Left colon (tissue), 2 donors: ENCODE measurements at places on chromosomes 6 and 20.

GRCh38 chr6:34319471-34319885 lies 70.7 kb upstream of the SMIM29 start:
- no peak for DNase-seq

DNA sequence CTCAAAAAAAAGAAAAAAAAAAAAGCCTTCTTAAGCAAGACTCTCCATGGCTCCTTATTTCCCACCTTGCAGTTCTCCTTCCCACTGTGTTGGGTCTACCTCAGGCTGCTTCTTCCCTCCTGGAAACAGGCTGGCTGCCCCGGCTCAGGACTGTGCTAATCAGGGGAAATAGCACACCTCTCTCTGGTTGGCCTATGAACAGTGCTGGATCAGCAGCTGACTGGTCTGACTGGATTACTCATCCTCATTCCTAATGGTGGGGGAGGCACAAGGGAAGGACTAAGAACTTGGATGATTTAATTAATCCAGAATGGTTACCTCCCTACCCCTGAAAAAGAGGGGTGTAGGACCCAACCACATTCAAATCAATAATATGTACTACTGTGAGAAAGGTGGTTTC lies 3.9 kb upstream of the SRSF3 start:
- no peak for DNase-seq

DNA sequence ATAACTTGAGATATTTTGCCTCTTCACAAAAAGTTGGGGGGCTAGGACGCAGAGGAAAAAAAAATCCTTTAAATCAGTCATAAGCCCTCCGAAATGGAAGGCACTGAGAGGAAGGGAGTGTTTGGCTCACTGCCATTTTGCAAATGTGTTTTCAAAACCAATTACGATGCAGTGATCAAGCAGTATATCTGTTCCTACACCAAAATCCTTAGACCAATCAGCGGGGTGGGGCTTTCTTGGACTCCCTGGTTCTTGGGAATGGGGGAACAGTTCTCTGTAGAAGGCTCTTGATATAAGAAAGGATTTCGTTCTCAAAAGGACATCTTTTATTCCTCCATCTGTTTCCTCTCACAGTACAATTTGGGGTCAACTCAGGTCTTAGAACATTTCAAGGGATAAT lies 478.6 kb upstream of the JARID2 start:
- DNase-seq: no peak

GRCh38 chr20:46148313-46149208 lies 30.4 kb downstream of the CD40 start:
- no peak for DNase-seq

DNA sequence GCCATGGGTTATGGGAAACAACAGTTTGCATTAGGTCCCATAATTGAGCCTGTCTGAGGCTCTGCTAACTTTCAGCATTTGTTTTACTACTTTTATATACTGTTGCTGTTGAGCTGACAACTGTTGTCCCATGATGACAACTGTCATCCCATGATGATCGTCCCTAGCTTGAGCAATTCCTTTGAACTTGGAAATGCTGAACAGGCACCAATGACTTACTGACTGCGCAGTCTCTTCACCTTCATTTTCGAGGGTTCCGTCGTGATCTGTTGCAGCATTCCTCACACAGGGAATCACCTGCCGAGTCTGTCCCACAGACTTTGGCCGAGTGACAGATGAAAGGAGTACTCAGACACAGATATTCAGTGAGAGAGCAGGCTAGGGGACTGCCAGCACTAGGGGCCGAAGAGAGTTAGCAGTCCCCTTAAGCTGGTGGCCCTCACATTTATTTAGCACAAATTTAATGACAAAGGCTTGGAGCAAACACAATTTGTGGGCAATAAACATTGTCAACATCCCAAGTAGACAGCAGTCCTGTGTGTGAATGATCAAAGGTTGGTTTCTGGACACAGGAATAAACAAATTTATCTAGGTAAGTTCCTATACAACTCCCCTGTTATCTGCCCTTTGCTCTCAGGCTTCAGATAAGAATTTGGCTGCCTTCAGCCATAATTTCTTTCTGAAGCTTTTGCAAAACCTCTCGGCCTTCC lies 10.0 kb upstream of the TBC1D20 start:
- no peak for DNase-seq

DNA sequence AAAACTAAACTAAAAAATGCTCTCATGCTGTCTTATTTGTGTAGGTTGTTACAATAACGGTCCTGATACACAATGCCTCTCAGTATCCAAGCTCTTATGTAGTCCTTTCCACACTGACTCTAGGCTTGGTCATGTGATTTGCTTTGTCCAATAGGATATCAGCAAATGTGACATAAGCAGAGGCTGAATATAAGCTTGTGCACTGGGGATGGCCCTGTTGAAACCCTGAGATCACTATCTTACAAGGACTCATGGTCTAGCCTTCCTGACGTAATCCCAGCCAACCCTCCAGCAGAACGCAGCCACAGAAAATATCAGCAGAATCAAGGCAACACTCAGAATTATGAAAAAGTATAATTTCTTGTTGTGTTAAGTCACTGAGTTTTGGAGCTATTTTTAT lies 145.1 kb upstream of the CCN2 start:
- DNase-seq: no peak

DNA sequence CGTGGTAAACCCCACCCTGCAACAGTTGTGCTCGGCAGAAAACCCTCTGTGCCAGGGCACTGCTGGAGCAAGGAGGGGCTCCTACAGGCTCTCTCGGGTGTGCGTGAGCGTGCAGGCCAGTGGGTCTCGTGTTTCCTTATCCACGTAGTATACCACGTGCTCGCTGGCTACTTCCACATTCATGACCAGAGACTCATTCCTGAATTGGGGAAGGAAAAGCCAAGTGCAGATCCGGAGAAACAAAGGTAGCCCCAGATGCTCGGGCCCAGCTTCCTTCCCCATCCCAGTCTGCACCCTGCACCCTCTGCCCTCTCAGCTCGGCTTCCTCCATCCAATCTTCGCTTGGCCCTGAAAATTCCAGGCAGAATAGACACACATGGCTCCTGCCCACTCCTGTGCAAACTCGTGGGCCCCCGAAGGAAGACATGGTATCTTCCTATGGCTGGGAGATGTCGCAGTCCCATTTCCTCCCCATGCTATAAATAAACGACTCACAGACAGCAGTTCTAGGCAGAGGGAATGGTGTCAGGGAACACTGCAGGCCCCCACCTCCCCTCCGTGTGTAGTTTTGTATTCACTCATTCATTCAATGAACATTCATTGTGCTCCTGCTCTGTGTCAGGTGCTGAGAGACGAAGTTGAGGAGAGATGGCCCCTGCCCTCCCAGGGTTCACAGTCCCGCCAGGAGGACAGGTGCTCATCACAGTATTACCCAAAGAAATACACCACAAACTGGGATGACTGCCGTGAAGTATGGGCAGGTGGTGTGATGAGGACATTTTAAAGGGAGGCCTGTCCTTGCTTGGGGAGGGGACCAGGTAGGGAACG lies 29.6 kb downstream of the NPEPL1 start:
- no peak for DNase-seq

GRCh38 chr6:129859524-129859923 lies 1.6 kb downstream of the TMEM244 start:
- DNase-seq: no peak

- no peak for DNase-seq
These were observed 60.0 kb upstream of the ZFAND3 start for GRCh38 chr6:37759221-37760144.

GRCh38 chr6:157223021-157223430 lies 100.3 kb downstream of the TMEM242 start:
- no peak for DNase-seq

- DNase-seq: no peak
These were observed 52.5 kb downstream of the CRYBG1 start for GRCh38 chr6:106413016-106413415.

GRCh38 chr6:138830248-138830647 lies 34.4 kb downstream of the ECT2L start:
- DNase-seq: no peak

DNA sequence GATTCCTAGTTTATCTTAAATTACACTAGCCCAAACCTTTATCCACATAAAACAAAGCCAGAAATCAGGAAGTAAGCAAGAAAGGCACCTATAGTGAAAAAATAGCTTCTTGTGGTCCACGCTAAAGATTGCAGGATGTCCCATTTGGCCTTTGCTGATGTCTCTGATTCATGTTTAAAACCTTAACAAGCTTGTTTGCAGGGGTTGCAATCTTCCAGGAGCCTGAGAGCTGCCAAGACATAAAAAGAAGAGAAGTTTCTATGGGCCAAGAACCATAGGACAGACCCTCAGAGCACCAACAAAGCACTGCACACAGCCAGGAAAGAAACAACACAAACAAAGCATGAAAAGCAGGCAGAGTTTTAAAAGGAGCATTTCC lies 49.4 kb downstream of the ADAT2 start:
- DNase-seq: no peak

GRCh38 chr20:16692442-16692841 lies 37.4 kb upstream of the SNRPB2 start:
- DNase-seq: no peak

DNA sequence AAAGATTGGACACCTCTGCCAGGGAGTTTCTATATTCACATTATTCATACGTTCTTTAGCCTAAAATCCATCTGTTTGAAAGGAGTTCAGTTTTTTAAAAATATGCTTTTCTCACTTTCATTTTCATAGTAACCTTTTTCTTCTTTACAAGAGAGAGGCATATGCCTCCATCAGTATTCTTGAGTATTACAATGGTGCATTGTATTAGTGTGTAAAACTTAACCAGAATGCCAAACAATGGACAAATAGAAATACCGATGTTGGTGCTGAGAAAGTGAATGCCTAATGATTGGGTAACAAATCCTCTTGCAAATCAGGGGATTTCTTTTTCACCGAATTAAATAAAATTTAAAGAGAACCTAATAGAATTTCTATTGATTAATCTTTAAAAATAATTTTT lies 163.2 kb upstream of the LAMA2 start:
- no peak for DNase-seq

GRCh38 chr20:16393836-16394235 lies 179.4 kb downstream of the KIF16B start:
- no peak for DNase-seq

DNA sequence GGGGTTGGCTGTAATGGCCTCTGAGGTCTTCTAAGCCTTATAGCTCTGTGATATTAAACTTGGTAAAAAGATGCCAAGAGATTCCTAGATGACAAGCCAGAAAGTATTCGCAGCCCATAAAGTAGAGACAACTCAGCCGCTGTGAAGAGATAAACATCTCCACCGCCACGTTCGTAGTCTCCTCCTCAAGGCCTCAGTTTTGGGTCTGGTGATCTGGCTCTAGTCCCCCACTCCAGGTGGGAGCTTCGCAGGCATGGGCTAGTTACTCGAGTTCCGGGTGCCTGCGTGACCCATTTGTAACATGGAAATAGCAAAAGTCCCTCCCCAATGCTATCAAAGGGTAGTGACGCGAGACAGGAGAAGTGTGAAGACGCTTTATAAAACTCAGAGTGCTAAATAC lies 28.3 kb upstream of the AFDN start:
- no peak for DNase-seq

GRCh38 chr6:16653226-16653625 lies 108.0 kb downstream of the ATXN1 start:
- DNase-seq: no peak

GRCh38 chr6:149331871-149332270 lies 14.4 kb downstream of the TAB2 start:
- DNase-seq: no peak
